ENCODE measurements at places on chromosomes 12 and 14. TPM values are rescaled to one million over a fixed set of nuclear protein-coding genes. Genes with fewer than 3 reads are reported as not detected.

The COX8C gene
- not detected for total RNA-seq

The PLA2G1B gene
- total RNA-seq: not detected

The NTF3 gene
- not detected for total RNA-seq

The RNASE7 gene
- not detected for total RNA-seq

All from A549 treated with GW870086 at 1 μM for 4 hours (cell line).